ENCODE measurements at places on chromosomes 7 and 10.

GRCh38 chr7:2952316-2952715 lies 91.4 kb downstream of the CARD11 start:
- DNase-seq, result no peak

- DNase-seq, result peak; percentile 45
Measured at GRCh38 chr10:63588436-63589167, 67.4 kb downstream of the REEP3 start.

GRCh38 chr10:60958892-60959601 lies 15.1 kb upstream of the RHOBTB1 start:
- peak; percentile 86 for DNase-seq

- no peak for DNase-seq
Measured at GRCh38 chr10:79493806-79494205, 18.5 kb upstream of the EIF5AL1 start.

GRCh38 chr10:77031531-77032187 lies 605.9 kb downstream of the KCNMA1 start:
- no peak for DNase-seq

- DNase-seq, result peak; percentile 82
Measured at GRCh38 chr7:149209518-149210269, 14.3 kb downstream of the ZNF282 start.

GRCh38 chr7:3732395-3733005 lies 431.4 kb downstream of the SDK1 start:
- no peak for DNase-seq

GRCh38 chr7:152869677-152870051 lies 110.1 kb downstream of the ACTR3B start:
- DNase-seq, result no peak

- no peak for DNase-seq
Measured at GRCh38 chr7:148884049-148884298, at the start of gene EZH2. Gene EZH2 (minus strand): TSS chr7:148884291. CDS start chr7:148847298, 36,993 bp downstream.

DNA sequence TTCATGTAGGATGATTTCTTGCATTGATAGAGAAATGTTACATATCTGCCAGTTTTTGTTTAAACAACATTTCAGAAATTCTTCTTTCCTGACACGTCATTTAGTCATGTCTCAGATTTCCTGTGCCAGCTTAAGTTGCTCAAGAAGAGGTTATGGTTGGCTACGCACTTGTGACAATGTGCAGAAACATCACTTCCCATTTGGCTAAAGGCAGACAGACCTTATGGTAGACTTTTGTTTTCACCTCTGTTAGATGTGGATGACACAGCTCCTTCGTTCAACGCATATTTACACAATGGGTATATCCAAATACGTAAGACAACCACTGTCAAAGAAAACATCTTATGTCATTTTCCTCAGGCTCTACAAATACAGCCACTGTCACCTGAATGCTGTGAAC lies 125.8 kb downstream of the DOCK4 start:
- DNase-seq, result peak; percentile 94

- no peak for DNase-seq
Measured at GRCh38 chr7:45566386-45566785, 7.8 kb upstream of the ADCY1 start.

DNA sequence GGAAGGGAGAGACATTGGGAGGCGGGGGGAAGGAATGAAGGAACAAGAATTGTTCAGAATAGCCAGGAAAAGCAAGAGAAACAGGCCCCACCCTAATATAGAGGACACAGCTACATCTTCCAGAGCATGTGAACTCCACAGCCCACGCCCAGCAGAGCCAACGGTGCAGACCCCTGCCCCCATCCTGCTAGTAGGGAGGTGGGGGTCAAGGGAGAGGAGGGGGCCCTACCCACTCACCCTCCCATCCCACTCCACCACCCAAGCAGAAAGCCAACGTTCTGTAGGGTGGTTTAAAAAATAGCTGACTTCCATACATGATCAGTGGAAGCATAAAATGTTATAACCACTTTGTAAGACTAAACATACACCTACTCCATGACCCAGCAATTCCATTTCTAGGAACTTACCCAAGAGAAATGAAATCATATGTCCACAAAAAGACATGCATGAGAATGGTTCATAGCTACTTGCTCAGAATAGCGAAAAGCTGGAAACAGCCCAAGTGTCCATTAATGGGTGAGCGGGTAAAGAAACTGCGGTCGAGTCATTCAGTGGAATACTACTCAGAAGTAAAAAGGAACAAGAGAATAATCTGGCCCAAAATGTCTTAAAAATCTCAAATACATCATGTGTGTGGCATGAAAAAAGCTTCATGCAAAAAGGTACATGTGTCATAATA lies 31.8 kb downstream of the CTBP2 start:
- DNase-seq, result no peak

GRCh38 chr10:130169136-130169859 lies 33.1 kb downstream of the GLRX3 start:
- DNase-seq, result no peak

- peak; percentile 60 for DNase-seq
Measured at GRCh38 chr7:140316165-140316661, 82.1 kb downstream of the SLC37A3 start.

- no peak for DNase-seq
Measured at GRCh38 chr7:29483219-29484104, 80.2 kb upstream of the PRR15 start.

GRCh38 chr10:127500127-127500526 lies 49.0 kb upstream of the NPS start:
- no peak for DNase-seq

DNA sequence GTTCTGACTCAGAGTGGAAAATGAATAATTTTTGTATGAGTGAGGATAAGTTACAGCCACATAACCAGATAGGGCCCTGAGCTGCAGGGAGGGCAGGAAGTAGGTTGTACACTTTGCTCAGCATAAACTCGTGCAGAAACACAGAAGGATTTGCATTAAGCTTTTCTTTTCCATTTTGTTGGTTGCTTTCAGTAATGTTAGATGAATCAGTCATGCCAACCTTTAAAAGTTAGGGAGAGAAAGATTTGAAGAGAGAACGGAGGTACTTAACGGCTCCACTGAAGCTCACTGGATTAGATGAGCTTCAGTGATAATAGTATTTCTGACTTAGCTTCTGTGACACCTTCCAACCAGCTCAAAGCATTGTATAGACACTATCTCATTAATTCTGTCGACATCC lies 348.1 kb downstream of the GATA3 start:
- no peak for DNase-seq

- no peak for DNase-seq
Measured at GRCh38 chr10:33760056-33760943, 425.8 kb upstream of the NRP1 start.

GRCh38 chr7:64869912-64870562 lies 33.0 kb upstream of the ZNF273 start:
- no peak for DNase-seq

DNA sequence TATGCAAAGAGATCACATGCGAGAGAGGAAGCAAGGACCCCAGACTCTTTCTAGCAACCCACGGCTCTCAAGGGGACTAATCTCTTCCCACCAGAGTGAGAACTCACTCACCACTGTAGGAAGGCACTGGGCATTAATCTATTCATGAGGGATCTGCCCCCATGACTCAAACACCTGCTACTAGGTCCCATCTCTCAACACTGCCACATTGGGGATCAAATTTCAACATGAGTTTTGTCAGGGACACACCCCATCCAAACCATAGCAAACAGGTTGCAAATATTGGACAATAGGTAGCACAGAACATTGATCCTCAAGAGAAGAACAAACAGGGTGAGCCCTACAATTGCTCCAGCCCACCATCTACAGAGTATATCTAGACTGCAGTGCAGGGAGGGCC lies 740.6 kb downstream of the LRMDA start:
- DNase-seq, result no peak

- DNase-seq, result no peak
Measured at GRCh38 chr10:36736311-36736710, 389.1 kb upstream of the ANKRD30A start.

DNA sequence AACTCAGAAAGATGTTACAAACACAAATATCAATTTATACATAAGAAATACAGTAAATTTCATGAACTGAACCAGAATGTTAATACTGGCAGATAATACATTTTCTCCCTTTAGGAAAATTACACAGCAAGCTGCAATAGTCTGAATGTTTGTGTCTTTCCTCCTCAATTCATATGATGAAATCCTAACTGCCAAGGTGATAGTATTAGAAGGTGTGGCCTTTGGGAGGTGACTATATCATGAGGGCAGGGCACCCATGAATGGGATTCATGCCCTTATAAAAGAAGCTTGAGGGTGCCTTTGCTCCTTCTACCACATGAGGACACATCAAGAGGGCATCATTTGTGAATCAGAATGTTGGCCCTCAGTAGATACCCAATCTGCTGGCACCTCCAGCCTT lies 64.3 kb upstream of the GPR22 start:
- no peak for DNase-seq

DNA sequence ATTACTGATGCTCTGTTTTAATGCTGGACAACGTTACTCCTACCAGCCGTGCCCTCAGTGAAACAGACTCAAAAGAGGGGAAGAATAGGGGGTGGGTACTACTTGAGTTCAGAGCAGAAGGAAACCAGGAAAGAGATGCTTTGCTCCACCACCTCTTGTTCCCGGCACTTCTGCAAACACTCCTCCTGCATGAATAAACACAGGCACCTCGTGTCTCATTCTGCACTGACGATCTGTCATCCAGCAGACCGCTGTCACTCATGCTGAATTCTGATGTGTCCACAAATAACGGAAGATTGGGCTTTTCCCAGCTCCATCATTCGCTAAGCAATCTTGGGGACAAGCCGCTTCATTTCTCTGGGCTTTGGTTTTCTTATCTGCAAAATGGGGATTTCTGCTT lies 26.7 kb downstream of the YWHAG start:
- no peak for DNase-seq

Data from HCEC 1CT (cell line).